Natural killer cell treated with Interleukin-12 subunit alpha and Interleukin-12 subunit beta and Interleukin-15 and Interleukin-18, amount 100 ng/mL, for 72 hours (primary cell): ENCODE measurements at places on chromosomes 2 and 18.
A peak's percentile ranks its signal among the peaks of the same experiment; 100 is the strongest.

- peak; percentile 65 for DNase-seq
Measured at GRCh38 chr2:69685321-69686048, 41.9 kb upstream of the AAK1 start.

DNA sequence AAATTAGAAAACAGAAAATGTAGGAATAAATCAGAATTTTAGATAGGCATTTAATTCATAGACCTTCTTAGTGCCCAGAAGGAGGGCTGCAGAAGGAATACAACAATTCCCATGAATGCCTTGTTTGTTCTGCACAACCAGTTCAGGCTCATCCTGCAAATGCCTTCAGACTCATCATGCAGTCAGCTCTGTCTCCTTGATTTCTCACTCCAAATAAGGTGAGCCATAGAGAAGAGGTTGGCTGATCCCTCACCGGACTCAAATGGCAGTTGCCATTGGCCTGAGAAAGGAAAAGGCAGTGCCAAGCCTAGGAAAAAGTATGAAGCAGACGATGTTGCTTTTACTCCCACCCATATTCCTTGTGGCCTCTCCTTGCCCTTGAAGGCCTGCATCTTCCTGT, 50.3 kb downstream of the DSC3 start:
- DNase-seq = no peak

DNA sequence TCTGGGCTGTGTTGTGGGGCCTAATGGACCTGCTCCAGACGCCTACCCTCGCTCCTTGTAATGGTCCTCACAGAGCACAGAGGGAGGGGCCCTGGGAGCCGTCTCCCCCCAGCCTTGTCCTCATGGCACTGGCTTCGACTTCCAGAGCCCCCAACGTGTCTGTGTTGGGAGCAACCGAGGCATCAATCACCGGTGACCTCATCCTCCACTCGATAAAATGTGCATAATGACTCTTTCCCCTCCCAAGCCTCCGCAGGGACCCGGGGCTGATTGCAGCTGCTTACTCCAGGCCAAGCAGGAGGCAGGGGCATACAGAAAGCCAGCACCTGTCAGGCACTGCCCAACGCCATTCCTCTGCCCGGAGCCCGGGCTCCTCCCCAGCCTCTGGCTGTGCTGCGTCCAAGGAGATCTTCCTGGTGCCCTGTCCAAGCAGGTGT, 271.7 kb downstream of the NDUFA10 start:
- DNase-seq = no peak

DNA sequence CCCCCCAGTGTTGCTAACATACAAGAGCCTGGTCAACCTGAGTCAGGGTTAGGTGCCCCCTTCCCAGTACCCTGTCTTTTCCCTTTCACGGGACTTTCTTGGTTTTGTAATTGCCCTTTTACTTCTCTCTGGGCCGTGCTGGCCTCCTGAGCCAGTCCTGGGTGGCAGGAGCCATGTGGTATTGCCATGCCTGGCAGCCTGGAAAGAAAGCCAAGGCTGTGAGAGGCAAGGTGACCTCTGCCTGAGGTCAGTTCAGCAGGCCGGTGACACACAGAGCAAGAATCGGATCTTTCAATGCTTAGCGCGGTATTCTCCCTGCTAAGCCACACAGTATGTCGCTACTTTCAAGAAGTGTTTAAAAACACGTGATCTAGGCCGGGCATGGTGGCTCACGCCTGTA, 52.3 kb downstream of the C18orf63 start:
- DNase-seq = no peak

- no peak for DNase-seq
Measured at GRCh38 chr2:239199041-239199768, 201.6 kb downstream of the HDAC4 start.

DNA sequence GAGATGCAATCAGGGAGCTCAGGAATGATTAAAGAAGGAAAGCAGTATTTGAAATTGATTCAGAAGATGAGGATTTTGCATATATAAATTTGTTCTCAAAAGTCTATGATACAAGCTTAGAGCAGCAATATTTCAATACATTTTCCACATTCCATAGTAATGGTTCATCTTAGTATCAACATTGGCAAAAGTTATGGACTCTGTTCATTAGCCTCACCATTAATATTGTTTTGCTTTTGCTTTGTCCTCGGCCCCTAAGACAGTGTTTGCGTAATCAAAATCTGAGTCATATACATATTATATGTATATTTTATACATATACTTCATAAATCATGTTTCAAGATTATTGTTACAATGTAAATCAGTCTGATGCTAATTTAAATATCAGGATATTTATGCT, 176.6 kb downstream of the CNTNAP5 start:
- no peak for DNase-seq

DNA sequence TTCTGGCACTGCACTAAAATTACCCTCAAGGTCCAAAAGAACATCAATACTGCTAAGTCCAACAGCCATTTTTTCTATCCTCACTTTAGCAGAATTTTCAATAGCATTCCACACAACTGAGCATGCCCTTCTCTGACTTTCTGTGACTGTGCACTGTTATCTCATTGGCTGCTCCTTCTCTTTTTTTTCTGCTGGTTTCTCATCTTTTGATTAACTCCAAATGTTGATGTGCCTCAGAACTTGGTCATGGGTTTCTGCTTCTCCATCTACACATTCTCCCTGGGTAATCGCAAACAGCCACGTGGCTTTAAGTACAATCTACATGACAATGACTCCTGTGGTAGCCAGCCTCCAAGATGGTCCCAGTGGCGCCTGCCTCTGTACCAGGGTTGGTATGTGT, 75.0 kb upstream of the CD226 start:
- no peak for DNase-seq
